ENCODE measurements at places on chromosomes 6 and 20.

GRCh38 chr6:109944448-109944847 lies 33.7 kb upstream of the GPR6 start:
- DNase-seq = no peak

DNA sequence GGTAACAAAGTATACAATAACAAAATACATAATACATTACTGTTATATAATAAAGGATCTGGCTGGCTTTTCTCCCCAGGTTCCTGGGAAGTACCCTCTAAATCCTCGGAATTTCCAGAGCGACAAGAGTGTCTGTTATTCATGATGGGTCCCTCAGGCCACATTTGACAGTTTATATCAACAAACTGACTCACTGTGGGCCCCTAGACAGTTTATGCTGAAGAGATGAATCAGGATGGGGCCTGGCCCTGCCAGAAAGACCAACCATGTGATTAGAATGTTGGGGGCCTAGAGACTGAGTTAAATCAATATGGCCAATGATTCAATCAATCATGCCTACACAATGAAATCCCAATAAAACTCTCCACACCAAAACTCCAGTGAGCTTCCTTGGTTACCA lies 13.5 kb downstream of the USP45 start:
- DNase-seq = no peak

DNA sequence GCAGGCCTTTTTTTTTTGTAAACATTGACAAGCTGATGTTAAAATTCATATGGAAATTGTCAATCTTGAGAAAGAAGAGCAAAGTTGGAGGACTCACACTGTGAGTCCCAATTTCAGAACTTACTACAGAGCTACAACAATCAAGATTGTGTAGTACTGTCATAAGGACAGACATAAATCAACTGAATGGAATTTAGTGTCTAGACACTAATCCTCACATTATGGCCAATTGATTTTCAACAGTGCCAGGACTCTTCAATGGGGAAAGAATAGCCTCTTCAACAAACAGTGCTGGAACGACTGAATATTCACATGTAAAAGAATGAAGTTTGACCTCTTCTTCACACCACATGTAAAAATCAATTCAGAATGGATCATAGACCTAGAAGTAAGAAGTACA lies 60.8 kb downstream of the TGM2 start:
- DNase-seq = no peak

DNA sequence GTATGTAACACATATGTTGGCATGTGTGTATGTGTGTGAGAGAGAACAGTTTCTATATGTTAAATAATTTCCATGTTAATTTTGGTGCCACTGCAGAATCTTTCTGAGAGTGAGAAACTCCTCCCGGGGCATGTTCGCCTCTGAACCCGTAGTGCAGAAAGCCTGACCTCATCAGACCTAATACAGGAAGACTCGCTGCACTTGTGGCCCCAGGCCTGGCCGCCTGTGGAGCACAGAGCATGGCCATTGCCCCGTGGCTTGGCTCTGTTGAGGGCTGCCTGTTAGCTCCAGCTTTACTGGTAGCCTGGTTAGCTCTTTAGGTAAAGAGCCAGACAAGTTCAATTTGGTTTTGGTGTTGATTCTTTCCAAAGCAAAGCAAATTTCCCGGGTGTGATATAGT lies 25.5 kb downstream of the FARS2 start:
- DNase-seq = no peak

- no peak for DNase-seq
Observed at GRCh38 chr6:167120583-167120903, 2.4 kb upstream of the CCR6 start.

- DNase-seq = no peak
Observed at GRCh38 chr20:14453259-14453658, 115.8 kb upstream of the FLRT3 start.

DNA sequence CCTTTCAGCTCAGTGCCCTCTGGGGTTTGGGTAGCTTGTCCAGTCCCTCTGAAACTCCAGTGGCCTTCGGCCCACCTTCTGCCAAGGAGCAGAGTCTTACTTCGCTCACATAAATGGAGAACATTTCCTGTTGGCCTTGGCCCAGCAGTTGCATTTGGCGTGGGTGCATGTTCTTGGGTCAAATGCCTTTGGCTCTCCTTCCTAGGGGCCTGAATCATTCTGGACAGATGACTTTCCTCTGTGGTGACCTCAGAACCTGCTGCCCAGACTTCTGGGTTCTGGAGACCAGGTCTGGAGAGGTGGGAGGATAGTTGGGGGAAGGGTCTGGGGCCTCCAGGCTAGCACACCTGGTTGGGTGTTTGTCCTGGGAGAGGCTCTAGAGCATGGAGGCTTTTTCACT lies 29.3 kb downstream of the BCAS4 start:
- peak; percentile 54 for DNase-seq

DNA sequence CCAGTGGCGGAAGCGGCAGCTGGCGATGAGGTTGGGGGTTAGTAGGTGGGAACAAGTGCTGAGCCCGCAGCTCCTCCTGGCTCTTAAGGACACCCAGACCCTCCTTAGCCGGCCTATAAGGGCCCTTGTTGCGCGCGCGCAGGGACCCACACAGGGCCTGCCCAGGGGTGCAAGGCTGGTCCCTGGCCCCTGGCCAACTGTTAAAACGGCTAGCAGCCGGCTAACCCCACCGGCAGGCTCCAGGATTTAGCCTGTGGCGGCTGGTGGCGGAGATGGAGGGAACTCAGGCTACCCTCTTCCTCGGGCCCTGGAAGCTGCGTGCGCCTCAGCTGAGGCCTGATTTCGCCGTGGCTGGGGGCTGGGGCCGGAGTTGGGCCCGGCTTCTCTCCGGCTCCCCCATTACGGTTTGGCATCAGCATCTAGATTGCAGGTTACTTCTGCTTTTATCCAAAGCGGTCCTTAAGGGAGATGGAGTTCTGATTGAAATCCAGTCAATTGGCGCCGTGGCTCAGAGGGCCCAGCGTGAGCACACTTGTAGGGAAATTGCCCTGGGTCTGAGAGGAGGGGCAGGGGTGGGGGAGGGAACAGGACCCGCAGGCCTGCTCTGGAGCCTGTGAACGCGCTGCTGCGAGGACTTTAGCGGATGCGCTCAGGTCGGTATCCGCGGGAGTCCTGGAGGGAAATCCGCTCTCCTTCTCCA lies 36.9 kb upstream of the CCDC167 start:
- no peak for DNase-seq

- peak; percentile 6 for DNase-seq
Observed at GRCh38 chr6:145569140-145569539, 166.2 kb downstream of the EPM2A start.

GRCh38 chr6:137759624-137760023 lies 107.4 kb upstream of the TNFAIP3 start:
- no peak for DNase-seq

- peak; percentile 20 for DNase-seq
Observed at GRCh38 chr6:14612016-14612980, 494.7 kb downstream of the CD83 start.

GRCh38 chr20:24406750-24407149 lies 62.7 kb upstream of the SYNDIG1 start:
- DNase-seq = no peak

GRCh38 chr6:34176261-34177031 lies 30.6 kb upstream of the GRM4 start:
- peak; percentile 7 for DNase-seq

GRCh38 chr20:57109571-57109953 lies 156.9 kb downstream of the BMP7 start:
- DNase-seq = no peak

DNA sequence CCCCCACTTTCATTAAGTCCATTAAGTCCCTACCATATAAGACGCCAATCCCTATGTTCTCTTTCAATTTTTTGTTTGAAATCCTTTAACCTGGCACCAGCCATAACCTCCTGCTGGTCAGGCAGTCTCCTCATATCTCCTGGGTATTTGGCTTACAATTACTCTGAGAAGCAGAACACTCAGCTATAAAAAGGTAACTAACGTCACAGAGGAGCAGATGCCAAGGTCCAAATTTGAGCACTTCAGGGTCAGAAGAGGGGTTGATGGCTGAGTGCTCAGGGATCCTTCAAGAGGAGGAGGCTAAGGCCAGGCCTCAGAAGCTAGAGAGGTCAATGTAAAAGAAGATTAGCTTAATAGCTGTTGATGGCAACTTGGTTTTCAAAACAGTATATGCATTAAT lies 22.3 kb upstream of the RCAN2 start:
- no peak for DNase-seq

DNA sequence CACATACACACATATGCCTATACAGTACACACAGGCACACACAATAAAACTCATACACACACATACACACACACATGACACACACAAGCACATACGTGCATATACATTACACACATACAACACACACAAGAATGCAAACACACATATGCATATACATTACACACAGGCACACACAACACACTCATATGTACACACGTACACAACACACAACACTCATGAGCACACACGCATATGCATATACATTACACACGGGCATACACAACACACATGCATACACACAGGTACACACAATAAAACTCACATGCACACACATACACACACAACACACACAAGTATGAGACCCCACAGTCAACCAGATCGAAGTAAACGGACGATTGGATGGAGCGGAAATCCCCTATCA lies 238.2 kb downstream of the ERMARD start:
- no peak for DNase-seq

- no peak for DNase-seq
Observed at GRCh38 chr20:18284805-18285533, 3.4 kb upstream of the ZNF133 start.

- no peak for DNase-seq
Observed at GRCh38 chr20:1891263-1892118, 3.7 kb upstream of the SIRPA start.

DNA sequence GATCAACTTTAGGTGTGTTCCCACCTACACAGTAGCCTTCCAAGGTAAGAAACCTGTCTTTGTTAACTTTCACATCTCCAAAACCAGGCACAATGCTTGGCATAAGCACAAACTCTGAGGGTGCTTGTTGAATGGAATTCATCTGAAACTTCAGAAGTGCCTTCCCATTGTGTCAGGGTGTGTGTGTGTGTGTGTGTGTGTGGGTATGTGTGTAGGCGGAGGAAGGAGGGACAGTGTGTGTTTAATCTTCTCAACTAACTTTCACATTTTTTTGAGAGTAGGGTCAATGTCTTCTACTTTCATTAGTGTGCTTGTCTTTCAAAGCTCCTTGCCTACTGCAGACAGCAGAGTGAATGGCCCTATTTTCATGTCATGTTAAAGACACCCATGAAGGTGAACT lies 45.6 kb downstream of the PDE7B start:
- no peak for DNase-seq

DNA sequence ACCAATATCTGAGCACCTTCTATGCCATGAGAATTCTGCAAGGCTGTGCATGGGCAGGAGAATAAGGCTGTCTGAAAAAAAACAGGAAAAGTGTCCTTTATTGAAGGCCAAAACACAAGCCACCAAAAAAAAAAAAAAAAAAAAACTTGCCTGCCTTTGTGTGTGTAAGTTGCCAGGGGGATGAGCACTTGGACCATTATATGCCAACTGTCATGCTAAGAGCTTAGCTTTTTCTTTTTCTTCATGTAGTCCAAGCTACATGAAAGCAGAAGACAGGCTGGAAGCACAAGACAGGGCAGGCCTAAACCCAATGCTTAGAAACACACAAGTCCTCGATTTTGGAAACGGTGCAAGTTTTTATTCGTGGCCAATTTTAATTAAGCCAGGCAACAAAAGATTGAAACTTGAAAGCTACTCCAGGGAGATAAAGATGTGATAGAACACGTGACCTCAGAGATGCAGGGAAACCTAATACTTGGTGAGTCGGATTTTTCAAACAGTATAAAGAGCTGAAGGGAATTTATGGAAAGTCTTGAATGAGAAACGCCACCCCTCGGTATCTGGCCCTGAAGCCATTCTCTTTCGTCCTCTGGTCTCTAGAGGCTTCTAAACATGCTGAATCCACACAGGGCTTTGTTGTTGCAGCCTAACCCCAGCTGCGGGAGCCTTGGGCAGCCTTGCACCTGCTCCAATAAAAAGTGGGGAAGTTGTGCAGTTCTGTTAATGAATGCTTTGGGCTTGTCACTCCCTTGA lies 8.6 kb downstream of the BMP7 start:
- no peak for DNase-seq

DNA sequence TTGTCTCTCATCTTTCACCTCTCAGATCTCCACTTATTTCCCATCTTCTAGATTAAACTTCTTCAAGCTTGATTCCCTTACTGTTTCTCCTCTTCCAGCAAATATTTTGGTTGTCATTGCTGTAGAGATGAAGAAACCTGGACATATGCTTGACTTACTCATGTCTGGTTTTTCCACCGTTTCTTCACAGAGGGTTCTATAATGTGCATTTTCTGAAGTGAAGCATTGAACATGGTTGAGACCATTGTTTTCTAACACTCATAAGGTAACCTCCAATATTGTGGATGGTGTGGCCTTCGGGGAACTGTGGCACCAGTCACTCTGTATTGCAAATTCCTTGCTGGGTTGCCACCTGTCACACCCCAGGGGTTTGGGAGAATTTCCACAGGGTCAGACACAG lies 237.2 kb downstream of the PLCB1 start:
- DNase-seq = no peak

GRCh38 chr6:89221971-89222711 lies 5.0 kb upstream of the GABRR1 start:
- DNase-seq = no peak
